ENCODE measurements at places on chromosomes 5 and 9.

GRCh38 chr9:95816716-95817115 is 58.8 kb upstream of the ERCC6L2 start:
- no peak for DNase-seq

- DNase-seq = no peak
Measured at GRCh38 chr5:41785061-41785460, 85.2 kb downstream of the OXCT1 start.

DNA sequence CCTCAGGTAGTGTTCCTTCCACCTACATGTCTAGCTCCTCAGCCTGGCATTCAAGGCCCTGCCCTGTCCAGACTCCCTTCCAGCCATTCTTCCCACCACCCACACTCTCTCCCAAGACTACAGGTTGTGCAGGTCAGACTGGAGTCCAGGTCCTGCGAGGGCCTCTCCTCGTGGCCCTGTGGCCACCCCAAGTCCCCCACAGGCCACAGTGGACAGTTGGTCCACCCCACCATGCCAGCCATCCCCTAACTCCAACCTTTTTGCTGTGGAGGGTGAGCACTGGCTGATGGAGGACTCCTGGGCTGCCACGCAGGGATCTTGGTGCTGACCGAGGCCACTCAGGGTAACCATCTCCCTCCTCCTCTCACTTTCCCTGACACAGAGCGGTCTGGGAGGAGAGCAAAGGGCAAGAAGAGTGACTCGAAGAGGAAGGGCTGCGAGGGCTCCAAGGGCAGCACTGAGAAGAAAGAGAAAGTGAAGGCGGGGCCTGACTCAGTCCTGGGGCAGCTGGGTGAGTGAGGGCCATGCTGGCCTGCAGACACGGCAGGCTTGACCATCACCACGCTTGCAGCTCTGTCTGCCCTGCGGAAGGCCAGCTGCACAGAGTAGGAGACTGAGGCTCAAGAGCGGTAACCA is 51.0 kb downstream of the JADE2 start:
- no peak for DNase-seq

DNA sequence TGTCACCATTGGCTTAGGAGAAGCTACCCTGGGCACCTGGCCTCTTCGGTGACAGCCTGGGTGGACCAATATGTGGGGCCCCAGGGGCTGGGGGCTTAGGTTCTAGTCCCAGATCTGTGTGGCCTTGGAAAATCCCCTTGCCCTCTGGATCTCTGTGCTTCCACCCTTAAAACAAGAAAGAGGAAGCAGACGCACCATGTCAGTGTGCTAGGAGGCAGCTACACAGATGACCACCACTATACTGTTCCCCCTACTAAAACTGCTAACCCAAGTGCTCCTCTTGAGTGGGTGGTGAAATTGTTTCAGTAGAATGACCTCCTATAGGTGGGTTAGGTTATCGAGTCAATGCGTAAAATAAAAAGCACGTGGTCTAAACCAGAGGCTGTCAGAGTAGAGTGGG is 31.0 kb downstream of the AFAP1L1 start:
- no peak for DNase-seq

DNA sequence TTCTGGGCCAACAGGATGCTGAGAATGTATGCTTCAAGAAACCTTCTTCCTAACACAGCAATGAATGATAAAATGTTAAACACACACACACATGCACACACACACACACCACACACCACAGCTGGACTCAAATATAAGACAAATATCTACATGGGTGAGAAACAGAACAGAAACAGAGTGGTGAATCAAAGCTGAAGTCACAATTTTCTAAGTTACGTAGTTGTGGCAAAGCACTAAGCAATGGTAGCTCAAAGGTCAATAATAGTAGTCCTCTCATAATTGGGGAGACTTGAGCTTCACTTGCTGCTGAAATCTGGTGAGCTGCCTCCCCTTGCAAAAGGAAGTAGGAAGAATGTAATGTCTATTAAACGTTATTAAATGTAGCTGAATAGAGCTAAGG is 33.7 kb upstream of the ITGA1 start:
- DNase-seq = no peak

DNA sequence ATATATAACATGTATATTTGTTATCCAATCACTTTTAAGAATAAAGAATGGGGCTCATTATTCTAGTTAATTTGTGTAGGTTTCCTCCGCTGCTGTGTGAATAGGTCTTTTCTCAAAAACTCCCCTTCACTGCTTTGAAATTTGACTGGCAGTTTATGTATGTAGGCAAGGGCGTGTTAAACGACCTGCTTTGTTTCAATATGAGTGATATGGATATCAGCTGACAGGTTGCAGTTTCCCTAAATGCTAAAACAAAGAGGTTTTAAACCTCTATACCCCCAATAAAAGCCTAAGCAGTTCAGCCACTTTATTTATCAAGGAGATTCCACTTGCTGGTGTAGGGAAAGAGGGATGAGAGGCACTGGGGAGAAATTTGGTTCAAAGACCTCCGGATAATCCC is 159.6 kb downstream of the TMEM167A start:
- no peak for DNase-seq

DNA sequence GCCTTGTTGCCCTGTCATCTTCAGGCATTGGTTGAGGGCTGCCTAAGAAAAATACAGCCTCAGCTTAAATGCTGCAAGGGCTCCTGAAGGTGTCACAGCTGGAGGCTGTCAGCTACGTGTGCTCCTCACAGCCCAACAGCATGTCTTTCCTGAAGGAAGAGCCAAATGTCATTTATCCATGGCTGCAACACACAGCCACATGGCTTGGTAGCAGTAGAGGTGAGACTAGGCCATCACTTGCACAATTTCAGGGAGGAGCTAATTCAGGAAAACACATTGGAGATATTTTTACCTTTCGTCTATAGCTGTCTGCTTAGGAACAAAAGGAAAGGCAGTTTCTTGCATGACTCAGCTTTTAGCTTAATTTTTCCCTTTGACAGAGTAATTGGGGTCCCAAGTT is 260.7 kb downstream of the SYK start:
- DNase-seq = no peak

All from breast epithelium (tissue), 4 donors.